Activated gamma-delta T cell treated with Interleukin-2 at 50 U/mL for 16 hours (primary cell): ENCODE measurements at places on chromosomes 6 and 20.

DNA sequence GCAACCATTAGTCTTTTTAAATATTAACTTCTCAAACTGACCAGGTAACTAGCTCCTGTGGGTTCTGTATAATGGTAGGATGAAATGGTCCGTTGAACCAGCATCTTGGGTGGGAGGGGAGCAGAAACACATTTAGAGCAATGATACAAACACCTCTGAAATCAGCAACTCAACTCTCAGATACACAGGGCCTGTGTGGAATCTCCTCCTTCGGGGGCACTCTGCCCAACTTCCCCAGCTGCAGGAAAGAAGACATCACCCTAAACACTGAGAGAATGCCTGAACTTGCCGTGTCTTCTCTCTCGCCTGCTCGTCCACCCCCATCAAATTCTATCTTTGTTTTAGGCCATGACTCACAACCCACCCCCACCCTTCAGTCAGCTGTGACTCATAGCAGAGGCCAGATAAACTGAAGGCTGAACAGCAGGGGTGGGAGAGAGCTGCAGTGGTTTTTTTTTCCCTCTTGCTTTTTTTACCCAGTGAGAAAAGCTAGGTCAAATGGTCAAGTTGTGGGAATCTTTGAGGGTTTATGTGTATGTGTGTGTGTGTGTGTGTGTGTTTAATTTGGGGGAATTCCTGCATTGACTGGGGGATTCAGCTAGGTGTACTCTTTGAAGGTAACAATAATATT is 593.4 kb upstream of the JAG1 start:
- DNase-seq, result no peak

DNA sequence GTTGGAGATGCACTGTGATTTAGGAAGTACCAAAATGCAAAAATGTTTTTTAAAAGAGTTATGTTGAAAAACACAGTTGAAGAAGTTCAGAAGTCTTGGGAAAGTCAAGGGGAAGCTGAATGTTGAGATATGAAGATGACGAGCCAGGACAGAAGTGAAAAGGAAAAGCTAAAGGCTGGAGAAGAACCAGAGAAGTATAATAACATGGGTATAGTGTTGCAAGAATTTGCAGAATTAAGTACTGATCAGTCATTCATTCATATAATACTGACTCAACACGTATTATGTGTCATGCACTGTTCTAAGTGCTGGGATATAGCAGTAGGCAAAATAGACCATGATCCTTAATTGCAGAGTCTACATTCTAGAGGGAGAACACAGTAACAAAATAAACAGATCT is 432.8 kb downstream of the CDC5L start:
- DNase-seq, result no peak

- no peak for DNase-seq
Observed at GRCh38 chr20:10261702-10262101, 43.1 kb downstream of the SNAP25 start.

- DNase-seq, result no peak
Observed at GRCh38 chr6:1527073-1527457, 82.7 kb upstream of the FOXC1 start.

GRCh38 chr20:15923030-15923776 is 650.0 kb downstream of the KIF16B start:
- no peak for DNase-seq

GRCh38 chr6:166925141-166925996 is 31.0 kb downstream of the RNASET2 start:
- DNase-seq, result no peak

DNA sequence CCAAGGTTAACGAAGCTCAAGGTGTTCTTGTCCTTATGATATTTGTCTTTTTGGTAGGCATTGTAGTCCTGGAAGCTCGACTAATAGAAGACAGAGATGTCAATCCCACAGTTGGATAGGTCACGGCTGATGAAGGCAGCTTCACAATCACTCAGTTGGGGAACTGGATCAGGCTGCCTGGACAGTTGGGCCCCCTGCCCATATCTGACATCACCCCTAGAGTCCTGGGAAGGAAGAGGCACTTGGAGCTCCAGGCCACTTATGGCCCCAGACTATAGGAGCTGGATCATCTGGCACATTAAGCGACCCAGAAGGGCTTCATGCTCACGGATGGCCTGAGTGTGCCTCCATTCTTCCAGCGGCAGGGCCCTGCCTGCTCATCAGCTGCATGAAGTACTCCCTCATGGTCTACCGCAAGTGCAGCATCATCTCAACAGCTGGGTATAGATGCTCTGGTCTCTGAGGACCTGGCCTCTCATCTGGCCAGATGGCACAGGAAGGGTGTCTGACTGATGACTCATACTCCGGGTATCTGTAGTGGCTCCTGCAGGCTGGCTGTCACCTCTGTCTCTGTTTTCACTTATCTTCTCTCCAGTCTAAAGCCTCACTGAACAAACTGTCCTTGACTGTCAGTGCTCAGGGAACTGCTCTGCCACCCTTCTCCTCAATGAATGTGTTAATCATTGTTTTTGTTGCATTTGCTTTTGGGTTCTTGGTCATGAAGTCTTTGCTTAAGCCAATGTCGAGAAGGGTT is 29.2 kb upstream of the SSR1 start:
- DNase-seq, result no peak

- no peak for DNase-seq
Observed at GRCh38 chr6:44627883-44628271, 240.4 kb downstream of the CDC5L start.

GRCh38 chr6:109861946-109862345 is 116.2 kb upstream of the GPR6 start:
- DNase-seq, result no peak

DNA sequence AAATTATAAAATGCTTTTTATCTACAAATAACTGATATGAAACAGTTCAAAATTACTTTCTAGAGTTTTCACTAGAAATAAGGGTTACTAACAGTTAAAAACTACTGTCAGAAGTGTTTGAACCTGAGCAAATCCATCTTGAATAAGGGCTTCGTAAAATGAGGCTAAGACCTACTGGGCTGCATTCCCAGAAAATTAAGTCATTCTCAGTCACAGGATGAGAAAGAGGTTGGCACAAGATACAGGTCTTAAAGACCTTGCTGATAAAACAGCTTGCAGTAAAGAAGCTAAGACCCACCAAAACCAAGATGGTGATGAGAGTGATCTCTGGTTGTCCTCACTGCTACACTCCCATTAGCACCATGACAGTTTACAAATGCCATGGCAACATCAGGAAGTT is 93.7 kb downstream of the PLG start:
- no peak for DNase-seq
